ENCODE measurements at places on chromosomes 7 and 10.

DNA sequence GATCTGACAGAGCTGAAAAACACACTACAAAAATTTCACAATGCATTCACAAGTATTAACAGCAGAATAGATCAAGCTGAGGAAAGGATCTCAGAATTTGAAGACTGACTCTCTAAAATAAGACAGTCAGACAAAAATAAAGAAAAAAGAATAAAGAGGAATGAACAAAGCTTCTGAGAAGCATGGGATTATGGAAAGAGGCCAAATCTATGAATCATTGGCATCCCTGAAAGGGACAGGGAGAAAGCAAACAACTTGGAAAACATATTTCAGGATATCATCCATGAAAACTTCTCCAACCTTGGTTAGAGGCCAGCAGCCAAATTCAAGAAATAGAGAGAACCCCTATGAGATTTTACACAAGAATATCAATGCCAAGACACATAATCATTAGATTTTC is 804.8 kb upstream of the IGFBP3 start:
- H3K27me3 ChIP-seq: no peaks in the 10 kb centered on the region
- no peaks in the 10 kb centered on the region for H3K36me3 ChIP-seq
- H3K4me1 ChIP-seq: no peaks in the 10 kb centered on the region
- H3K4me3 ChIP-seq: no peak overlapping the region
- DNase-seq: no peak

DNA sequence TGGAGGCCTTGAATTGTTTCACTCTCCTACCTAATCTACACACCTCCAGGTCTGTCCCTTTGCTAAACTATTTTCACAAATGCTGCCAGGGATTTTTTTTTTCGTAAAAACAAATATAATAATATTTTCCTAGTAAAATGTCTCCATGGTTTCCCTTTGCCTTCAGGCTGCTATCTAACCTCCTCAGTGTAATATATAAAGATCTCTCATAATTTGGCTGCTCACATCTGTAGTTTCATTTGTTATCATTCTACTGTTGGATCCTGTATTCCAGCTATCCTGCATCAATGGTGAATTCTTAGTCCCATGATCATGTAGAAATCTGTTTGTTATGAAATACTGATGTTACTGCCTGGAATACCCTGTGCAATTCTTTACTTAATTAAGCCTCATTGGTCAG is 211.9 kb upstream of the CHRM2 start:
- no peaks in the 10 kb centered on the region for H3K27me3 ChIP-seq
- no peak overlapping the region for H3K27ac ChIP-seq
- no peak overlapping the region for H3K4me3 ChIP-seq
- DNase-seq: no peak
- no peaks in the 10 kb centered on the region for H3K4me1 ChIP-seq

- no peak overlapping the region for H3K4me3 ChIP-seq
- no peaks in the 10 kb centered on the region for H3K27me3 ChIP-seq
- H3K27ac ChIP-seq: no peak overlapping the region
Measured at GRCh38 chr10:10132009-10132408, 885.7 kb upstream of the CELF2 start.

DNA sequence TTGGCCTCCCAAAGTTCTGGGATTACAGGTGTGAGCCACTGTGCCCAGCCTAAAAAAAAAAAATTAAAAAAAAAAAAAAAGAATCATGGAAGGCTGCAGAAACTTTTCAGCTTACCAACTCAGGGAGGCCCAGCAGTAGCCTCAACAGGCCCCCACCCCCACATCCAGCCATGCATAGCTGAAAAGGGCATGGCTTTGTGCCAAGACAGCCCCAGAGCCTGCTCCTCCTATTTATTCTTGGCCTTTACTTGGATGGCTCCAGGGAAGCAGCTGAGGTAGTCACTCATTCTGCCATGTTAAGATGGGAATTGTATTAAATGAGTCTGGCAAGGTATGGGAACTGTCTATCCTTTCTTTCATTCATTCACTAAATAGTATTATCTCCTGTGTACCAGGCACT is 13.7 kb upstream of the CNNM2 start:
- DNase-seq: no peak
- H3K27me3 ChIP-seq: peaks cover 2% of the 10 kb centered on the region
- no peak overlapping the region for H3K4me3 ChIP-seq
- H3K4me1 ChIP-seq: no peaks in the 10 kb centered on the region
- no peak overlapping the region for H3K27ac ChIP-seq
- H3K36me3 ChIP-seq: no peaks in the 10 kb centered on the region

DNA sequence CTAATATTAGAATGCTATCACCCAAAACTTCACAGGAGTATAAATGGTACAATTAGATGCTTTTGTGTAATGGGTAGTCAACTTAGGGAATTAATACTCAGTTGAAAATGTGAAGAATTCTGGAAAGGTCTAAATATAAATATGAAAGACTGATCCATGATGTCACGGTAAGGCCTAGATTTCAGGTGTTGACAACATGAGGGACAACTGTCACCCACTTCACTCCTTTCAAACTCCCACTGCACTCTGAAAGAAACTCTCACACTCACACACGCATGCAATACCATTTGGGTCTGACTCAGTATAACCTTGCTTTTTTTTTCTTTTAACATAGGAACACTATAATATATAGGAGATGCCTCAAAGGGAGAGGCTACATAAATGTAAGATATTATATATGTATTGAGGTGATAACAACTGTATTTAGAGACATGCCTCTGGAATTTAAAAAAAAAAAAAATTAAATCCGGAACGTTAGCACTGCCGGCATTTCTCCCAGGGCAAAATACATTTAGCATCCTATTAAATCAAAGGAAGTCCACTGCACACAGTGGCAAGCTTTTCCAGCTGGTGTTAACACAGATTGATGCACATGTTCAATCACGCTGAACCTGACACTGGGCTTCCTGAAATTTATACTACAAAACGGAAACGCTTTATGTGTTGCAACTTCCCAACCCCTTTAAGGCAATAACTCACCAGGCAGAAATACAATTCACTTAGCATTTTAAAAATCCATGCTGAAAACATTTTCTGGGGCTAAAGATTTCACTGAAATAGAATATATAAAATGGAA is 74.9 kb downstream of the RSU1 start:
- no peak for DNase-seq
- no peaks in the 10 kb centered on the region for H3K4me1 ChIP-seq
- no peaks in the 10 kb centered on the region for H3K27me3 ChIP-seq
- H3K36me3 ChIP-seq: peaks cover 8% of the 10 kb centered on the region
- H3K27ac ChIP-seq: no peak overlapping the region

- peak overlapping the region; percentile 61 for H3K4me3 ChIP-seq
- peak; percentile 13 for DNase-seq
- H3K27ac ChIP-seq: peak overlapping the region; percentile 37
- H3K4me1 ChIP-seq: peaks cover 39% of the 10 kb centered on the region
- H3K36me3 ChIP-seq: peaks cover 9% of the 10 kb centered on the region
Measured at GRCh38 chr7:98133181-98133580, 26.5 kb downstream of the LMTK2 start.

- H3K4me3 ChIP-seq: no peak overlapping the region
- H3K4me1 ChIP-seq: peaks cover 67% of the 10 kb centered on the region
- H3K27ac ChIP-seq: no peak overlapping the region
- H3K36me3 ChIP-seq: peaks cover 74% of the 10 kb centered on the region
- no peaks in the 10 kb centered on the region for H3K27me3 ChIP-seq
Measured at GRCh38 chr7:143295870-143296269, 7.7 kb downstream of the CASP2 start.

DNA sequence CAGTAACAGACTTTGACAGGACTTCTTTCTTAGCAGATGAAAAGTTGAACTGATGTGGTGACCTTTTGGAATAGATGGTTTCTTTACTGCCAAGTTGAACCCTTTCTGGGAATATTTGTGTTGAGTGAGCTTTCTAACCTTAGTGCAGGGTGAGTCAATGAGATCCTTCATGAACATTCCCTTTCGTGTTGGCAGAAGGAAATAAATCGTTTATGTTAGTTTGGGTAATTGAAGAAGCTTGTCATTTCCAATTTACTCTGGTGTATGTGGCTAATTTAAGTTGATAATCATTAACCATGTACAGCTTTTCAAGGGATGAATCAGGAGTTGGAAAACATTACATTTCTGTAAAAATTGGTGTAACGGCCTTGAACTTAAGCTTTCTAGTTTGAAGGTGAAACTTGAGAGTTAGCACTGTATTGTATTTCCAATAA is 43.4 kb downstream of the PTTG1IP2 start:
- no peaks in the 10 kb centered on the region for H3K36me3 ChIP-seq
- no peak overlapping the region for H3K4me3 ChIP-seq
- DNase-seq: no peak
- H3K27me3 ChIP-seq: no peaks in the 10 kb centered on the region
- no peak overlapping the region for H3K27ac ChIP-seq
- no peaks in the 10 kb centered on the region for H3K4me1 ChIP-seq

- no peaks in the 10 kb centered on the region for H3K4me1 ChIP-seq
- no peak overlapping the region for H3K4me3 ChIP-seq
- no peak overlapping the region for H3K27ac ChIP-seq
- H3K36me3 ChIP-seq: no peaks in the 10 kb centered on the region
- no peaks in the 10 kb centered on the region for H3K27me3 ChIP-seq
- DNase-seq: no peak
Measured at GRCh38 chr7:136359333-136359903, 382.3 kb upstream of the MTPN start.

GRCh38 chr10:35542303-35542702 is 62.8 kb upstream of the GJD4 start:
- no peak overlapping the region for H3K4me3 ChIP-seq
- H3K27ac ChIP-seq: no peak overlapping the region
- peaks cover 22% of the 10 kb centered on the region for H3K4me1 ChIP-seq
- H3K27me3 ChIP-seq: no peaks in the 10 kb centered on the region

- no peaks in the 10 kb centered on the region for H3K4me1 ChIP-seq
- no peak overlapping the region for H3K27ac ChIP-seq
- no peak overlapping the region for H3K4me3 ChIP-seq
- H3K27me3 ChIP-seq: no peaks in the 10 kb centered on the region
Measured at GRCh38 chr7:131462059-131462458, 94.4 kb downstream of the PODXL start.

GRCh38 chr10:127068485-127068884 is 127.9 kb downstream of the INSYN2A start:
- no peak overlapping the region for H3K4me3 ChIP-seq
- H3K27me3 ChIP-seq: no peaks in the 10 kb centered on the region
- H3K4me1 ChIP-seq: no peaks in the 10 kb centered on the region
- DNase-seq: no peak
- H3K36me3 ChIP-seq: no peaks in the 10 kb centered on the region

DNA sequence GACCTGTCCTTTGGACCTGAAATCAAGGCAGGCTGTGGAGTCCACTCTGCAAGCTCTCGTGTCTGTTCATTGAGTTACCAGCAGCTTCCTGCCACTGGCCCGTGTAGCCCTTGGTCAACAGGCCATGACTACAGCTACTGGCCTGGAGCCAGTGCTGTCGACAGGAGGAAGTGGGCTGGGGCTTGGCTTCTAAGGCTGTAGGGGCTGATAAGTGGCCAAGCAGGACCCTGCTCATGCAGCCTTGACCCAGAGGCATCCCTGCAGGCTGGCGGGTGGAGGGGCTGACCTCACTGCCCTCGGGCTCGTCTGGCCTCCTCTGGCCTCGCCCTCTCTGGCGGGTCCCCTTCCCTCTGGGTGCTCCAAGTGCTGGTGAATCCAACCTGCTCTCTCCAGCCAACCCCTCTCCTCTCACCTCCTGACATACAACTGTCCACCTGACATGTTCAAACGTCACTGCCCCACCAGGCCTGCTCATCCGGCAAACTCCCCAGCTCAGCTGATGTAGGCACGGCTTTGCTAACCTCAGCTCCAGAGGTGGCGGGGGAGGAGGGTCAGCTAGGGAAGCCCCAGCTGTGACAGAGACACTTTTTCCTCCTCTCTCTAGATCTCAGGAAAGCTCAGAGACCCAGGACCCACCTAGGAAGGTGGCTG is 188.6 kb upstream of the LYZL2 start:
- H3K4me1 ChIP-seq: peaks cover 17% of the 10 kb centered on the region
- H3K27ac ChIP-seq: no peak overlapping the region
- peaks cover 2% of the 10 kb centered on the region for H3K27me3 ChIP-seq
- no peaks in the 10 kb centered on the region for H3K36me3 ChIP-seq
- DNase-seq: no peak
- H3K4me3 ChIP-seq: no peak overlapping the region

- no peak overlapping the region for H3K27ac ChIP-seq
- peaks cover 5% of the 10 kb centered on the region for H3K27me3 ChIP-seq
- H3K36me3 ChIP-seq: no peaks in the 10 kb centered on the region
- H3K4me1 ChIP-seq: no peaks in the 10 kb centered on the region
- H3K4me3 ChIP-seq: no peak overlapping the region
Measured at GRCh38 chr7:91239772-91240171, 24.5 kb upstream of the FZD1 start.

- no peaks in the 10 kb centered on the region for H3K27me3 ChIP-seq
- no peak overlapping the region for H3K27ac ChIP-seq
- no peak for DNase-seq
Measured at GRCh38 chr7:146411975-146412374, 295.4 kb downstream of the CNTNAP2 start.

- H3K4me3 ChIP-seq: no peak overlapping the region
- no peaks in the 10 kb centered on the region for H3K4me1 ChIP-seq
- H3K36me3 ChIP-seq: no peaks in the 10 kb centered on the region
- no peaks in the 10 kb centered on the region for H3K27me3 ChIP-seq
- DNase-seq: no peak
Measured at GRCh38 chr7:141960687-141961422, 12.7 kb downstream of the TAS2R38 start.

GRCh38 chr7:105866102-105866801 is 10.1 kb downstream of the ATXN7L1 start:
- H3K4me3 ChIP-seq: no peak overlapping the region
- H3K27me3 ChIP-seq: peaks cover 21% of the 10 kb centered on the region
- H3K4me1 ChIP-seq: no peaks in the 10 kb centered on the region
- no peak for DNase-seq
- H3K36me3 ChIP-seq: peaks cover 2% of the 10 kb centered on the region
- H3K27ac ChIP-seq: no peak overlapping the region

DNA sequence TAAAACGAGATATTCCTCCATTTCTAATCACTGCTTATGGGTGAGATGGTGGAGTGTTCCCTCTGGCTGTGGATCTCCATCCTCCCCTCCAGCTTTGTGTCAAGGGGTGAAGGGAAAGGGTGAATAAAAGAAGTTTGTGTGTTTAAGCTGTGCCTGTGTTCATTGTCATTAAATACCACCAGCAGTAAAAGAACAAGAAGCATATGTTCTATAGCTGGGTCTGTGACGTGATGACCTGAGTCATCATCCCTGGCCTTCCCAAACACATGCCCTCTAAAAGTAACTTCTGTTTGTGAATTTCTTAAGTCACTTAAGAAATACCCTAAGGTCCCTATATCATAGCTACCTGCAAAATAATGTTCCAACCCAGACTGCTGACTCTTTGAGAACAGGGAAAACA is 104.9 kb downstream of the PPP1R17 start:
- H3K27ac ChIP-seq: no peak overlapping the region
- no peaks in the 10 kb centered on the region for H3K27me3 ChIP-seq
- no peak for DNase-seq
- H3K4me1 ChIP-seq: no peaks in the 10 kb centered on the region
- H3K4me3 ChIP-seq: no peak overlapping the region

GRCh38 chr7:47725031-47725780 is 143.3 kb upstream of the TNS3 start:
- no peaks in the 10 kb centered on the region for H3K36me3 ChIP-seq
- no peak overlapping the region for H3K27ac ChIP-seq
- H3K4me1 ChIP-seq: no peaks in the 10 kb centered on the region
- DNase-seq: no peak
- peaks cover 2% of the 10 kb centered on the region for H3K27me3 ChIP-seq
- H3K4me3 ChIP-seq: no peak overlapping the region

- H3K4me1 ChIP-seq: peaks cover 47% of the 10 kb centered on the region
- no peak for DNase-seq
- H3K4me3 ChIP-seq: no peak overlapping the region
Measured at GRCh38 chr7:155291045-155291530, 6.6 kb upstream of the INSIG1 start.

All from activated T-helper 1 cell treated with anti-CD3 and anti-CD28 coated beads, Interleukin-12 subunit alpha, Interleukin-12 subunit beta, Interleukin-2, Interleukin-4 antibody, amounts not matched to agents 30 ng/mL and 10 ng/mL and 1 ng/mL, durations not matched to agents 14 hours and 24 hours and 36 hours (primary cell).